ENCODE measurements at places on chromosomes 13 and 19.

DNA sequence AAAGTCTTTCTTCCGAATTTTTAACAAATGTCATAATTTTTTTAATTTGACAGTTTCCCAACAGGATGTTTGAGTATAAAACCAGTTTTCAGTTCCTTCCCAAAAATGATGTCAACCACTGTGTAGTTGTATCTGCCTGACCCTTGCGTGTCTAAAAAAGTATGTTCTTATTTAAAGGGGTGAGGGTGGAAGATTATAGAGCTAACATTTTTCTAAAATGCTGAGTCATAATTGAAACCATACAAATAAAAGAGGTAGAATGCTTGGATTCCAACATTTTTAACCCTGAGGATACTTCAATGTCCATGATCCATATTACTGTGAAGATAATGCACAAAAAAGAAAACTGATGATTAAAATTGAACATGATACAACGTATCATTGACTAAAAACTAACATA, 1388.8 kb downstream of the UQCRFS1 start:
- no peak for DNase-seq

DNA sequence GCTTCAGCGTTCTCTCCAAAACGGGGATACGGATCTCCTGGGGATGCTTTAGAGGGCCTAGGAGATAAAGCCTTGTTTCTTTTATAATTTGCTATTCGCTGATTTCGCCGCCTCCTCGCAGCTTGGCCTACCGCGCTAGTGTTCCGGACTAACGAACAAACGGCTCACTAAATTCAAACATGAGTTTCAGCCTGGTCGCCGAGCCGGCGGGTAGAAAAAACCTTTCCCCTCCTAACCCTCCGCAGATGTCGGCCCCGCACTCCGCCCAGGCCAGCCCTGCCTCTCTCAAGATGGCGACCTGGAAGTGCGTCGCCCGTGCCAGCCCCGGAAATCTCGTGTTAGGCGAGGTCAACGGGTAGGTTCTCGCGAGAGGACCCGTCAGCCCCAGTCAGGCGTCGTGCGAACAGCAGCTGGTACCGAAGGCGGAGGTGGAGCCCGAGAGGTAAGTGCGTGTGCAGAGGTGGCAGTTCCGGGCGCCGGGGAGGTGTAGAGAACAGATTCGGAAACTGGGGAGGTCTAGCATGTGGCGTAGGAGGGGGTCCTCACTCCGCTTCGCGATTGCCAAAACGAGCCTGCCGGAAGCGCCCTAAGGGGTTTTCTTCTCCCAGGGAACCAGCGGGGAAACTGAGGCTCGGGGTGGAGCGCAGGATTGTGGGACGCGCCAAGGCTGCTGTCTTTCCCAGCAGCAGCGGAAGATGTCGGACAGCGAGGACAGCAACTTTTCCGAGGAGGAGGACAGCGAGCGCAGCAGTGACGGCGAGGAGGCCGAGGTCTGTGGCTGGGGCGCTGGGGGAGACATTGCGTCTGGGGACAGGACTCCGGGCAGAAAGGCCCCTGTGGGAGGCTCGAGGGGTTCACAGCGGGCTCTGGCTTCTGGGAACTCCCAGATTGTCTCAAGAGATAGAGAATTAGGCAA, at the start of gene SUPT5H:
Gene SUPT5H (plus strand): TSS at position 387 of the 916 bp plus-strand sequence. CDS start 309 bp downstream, at position 696.
- DNase-seq: peak; percentile 98

- no peak for DNase-seq
Measured at GRCh38 chr13:97353927-97354675, 79.9 kb upstream of the RAP2A start.

DNA sequence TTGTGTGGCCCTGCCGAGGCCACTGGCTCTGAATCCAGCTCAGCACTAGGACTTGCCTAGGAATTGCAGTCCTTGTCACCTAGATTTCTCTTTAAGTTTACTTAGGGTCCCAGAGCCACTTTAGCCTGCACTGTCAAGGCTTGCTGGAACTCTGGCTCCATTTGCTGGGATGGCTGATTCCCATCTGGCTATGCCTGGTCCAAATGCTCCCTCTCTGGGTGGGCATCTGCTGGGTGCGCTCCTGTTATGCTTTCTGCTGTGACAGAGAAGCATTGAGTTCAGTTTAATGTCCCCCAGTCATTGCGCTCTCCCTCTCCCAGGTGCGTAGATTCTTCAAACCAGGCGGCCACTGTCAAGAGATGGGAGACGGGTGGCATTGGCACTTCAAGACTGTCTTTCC, 102.2 kb downstream of the MTUS2 start:
- DNase-seq: no peak

- DNase-seq: peak; percentile 56
Measured at GRCh38 chr13:40388617-40389016, 277.8 kb downstream of the FOXO1 start.

- no peak for DNase-seq
Measured at GRCh38 chr13:111121506-111121905, 6.4 kb downstream of the ARHGEF7 start.

GRCh38 chr19:31629579-31630363, 280.5 kb upstream of the TSHZ3 start:
- DNase-seq: no peak

DNA sequence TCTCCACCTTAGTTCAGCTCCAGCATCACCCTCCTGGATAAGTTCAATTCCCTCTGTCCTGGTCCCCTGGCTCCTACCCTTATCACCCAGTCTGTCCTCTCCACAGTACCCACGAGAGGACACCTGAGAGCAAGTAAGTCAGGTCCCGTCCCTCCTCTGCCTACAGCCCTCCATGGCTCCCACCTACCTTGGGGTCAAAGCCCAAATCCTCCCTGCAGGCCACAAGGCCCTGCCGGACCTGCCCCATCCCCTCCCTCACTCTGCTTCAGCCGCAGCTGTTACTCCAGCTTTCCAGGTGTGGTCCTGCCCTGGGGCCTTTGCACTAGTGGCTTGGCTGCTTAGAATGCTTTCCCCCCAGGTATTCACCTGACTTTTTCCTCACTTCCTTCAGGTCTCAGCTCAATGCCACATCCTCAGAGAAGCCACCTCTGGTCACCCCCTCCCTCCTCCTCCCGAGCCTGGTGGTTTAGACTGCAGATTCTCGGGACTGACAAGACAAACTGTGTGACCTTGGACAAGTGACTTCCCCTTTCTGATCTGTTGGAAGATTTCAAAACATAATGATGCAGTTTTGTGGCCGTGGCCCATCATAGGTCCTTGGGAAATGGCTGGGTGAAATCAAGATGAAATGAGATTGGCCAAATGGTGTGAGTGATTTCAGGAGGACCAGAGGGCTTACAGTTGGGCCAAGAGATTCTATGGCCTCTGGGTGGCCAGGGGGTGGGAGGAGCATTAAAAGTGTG, 3.6 kb downstream of the TUBB4A start:
- DNase-seq: no peak

- no peak for DNase-seq
Measured at GRCh38 chr19:10513223-10513622, 4.0 kb downstream of the S1PR5 start.

DNA sequence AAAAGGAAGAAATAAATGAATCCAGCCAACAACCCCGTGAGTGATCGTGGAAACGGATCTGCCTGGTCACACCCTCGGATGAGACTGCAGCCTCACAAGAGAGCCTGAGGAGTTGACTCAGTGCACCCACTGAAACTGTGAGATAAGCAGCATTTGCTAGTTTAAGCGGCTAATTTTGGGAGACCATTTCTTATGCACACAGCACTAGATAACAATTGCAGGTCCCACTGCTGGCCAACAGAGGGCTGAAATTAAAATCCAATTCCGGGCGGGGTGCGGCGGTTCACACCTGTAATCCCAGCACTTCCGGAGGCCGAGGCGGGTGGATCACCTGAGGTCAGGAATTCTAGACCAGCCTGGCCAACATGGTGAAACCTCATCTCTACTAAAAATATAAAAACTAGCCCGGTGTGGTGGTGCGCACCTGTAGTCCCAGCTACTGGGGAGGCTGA, 3.6 kb downstream of the UQCR11 start:
- DNase-seq: no peak

- no peak for DNase-seq
Measured at GRCh38 chr19:10854350-10855089, 6.3 kb downstream of the C19orf38 start.

DNA sequence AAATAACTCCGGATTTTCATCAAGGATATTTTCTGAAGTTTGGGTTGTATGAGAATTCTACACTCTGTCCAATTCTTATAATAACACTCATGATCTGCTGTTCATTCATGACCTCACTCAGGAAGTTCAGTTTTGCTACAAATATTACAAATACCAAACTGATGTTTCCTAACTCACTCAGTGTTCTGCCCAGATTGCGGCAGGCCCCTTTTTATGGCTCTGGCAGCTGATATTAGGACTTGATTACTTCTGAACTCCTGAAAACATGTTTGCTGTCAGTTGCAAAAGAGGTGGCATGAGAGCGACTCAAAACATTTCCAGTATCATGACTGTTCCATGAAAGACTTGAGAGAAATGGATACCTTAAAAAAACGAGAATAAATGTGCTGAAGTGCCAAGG, 188.0 kb downstream of the RGCC start:
- no peak for DNase-seq

DNA sequence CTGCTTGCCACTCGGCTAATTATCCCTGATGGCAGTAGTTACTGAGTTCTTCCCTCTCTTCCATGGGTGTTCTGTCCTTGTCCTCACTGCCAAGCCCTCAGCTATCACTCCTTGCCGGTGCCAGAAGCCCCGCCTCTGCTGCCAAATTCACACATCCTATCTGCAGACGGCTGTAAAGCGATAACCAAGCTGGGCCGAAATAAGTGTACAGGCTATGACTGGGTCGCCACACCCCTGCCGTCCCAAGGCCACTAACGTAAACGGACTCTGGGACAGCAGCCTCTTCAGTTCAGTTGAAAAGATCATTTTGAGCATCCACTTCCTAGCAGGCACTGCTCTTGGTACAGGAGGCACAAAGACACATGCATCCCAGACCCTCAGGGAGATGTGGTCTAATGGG, 13.3 kb downstream of the SLC7A1 start:
- DNase-seq: no peak

- DNase-seq: no peak
Measured at GRCh38 chr19:39160889-39161672, 35.5 kb downstream of the PAK4 start.

GRCh38 chr13:88866195-88866594, 1195.0 kb downstream of the SLITRK5 start:
- no peak for DNase-seq

DNA sequence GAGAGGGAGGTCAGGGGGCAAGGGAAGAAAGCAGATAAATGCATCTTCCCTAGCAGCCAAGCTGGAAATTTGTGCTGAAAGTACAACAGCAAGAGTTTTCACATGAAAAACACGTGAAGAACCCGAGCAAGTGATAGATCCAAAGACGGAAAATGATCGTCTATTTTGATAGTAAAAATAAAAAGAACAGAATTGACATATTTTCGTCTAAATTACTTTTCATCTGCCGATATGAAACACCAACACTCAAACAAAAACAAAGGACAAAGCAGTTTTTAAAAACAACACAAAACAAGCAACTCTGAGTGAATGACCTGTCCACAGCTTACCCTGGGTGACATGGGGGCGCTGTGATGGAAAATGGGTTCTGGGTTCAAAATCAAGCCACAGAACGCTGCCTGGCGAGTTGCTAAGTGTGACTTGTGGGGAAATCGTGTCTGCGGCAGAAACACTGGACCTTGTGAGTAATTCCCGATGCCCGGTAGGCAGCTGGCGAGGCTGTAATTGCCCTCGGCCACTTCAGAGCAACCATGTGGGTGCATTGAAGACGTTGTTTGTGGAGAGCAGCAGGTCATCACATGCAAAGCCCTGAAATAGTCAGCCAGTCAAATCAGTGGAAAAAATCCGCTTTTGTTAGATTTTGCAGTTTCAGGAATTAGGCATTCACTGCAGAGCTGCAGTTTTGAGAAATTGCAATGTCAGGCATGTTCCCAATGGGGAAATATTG, 7.4 kb downstream of the SOX1 start:
- DNase-seq: no peak

DNA sequence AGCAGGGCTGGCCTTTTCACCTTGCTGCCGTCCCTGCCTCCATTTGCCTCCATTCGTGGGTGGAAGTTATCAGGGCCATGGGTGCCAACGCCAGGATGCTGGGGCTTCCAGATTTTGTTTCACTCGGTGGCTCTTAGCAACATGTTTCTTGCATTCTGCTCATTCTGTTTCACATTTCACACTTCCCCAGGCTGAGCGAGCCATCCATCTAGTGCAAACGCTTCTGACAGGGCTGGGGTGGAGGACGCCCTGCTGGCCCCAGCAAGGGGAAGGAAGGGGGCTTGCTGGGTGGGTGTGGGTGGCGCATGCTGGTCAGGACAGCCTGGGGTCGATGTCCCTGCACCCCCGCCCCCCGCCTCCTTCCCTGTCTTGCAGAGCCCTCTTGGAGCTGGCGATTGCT, 165.2 kb downstream of the URI1 start:
- DNase-seq: no peak

DNA sequence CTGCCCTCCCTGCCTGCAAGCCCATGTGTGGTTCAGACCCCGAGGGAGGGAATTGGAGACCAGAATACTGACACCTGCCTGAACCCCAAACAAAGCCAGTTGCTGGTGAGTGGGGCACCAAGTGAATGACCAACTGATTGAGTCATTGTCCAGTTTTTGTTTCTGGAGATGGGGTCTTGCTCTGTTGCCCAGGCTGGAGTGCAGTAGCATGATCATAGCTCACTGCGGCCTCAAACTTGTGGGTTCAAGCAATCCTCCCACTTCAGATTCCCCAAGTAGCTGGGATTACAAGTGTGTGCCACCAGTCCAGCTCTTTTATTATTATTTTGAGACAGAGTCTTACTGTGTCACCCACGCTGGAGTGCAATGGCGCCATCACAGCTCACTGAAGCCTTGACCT, 4.0 kb downstream of the CCL25 start:
- DNase-seq: no peak

GRCh38 chr19:11024259-11024658, 63.4 kb downstream of the SMARCA4 start:
- DNase-seq: no peak

DNA sequence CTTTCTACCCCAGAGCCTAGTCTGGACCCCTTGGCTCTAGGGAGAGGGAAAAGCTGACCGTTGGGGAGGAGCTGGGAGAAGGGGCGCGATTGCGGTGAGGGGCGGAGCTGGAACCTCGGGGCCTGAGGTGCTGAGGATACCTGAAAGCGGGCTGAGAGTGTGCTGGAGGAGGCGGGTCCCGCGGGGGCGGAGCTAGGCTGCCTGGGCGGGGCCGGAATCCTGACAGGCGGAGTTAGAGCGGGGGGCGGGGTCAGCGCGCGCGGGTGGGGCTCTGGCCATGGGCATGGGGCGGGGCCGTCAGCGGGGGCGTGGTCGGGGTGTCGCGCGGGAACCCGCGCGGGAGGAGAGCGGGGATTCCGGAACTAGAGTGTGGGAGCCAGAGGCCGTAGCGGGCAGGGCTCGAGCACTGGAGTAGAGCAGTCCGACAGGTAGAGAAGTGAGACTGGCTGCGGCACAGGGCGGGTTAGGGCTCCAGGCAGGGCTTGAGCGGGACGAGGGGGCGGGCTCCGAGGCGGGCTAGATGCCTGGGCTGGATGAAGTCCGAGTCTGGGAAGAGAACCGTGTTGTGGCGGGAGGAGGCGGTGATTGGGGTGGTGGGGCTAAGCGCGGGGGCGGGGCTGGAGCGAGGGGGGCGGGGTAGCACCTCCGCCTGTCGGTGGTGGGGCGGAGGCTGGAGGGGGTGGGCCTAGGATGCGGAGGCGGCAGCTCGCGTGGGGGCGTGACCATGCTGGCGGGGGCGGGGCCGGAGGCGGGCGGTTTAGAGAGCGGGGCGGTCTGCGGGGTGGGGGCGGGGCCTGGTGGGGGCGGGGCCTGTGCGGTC, at the start of gene INAFM1:
Gene INAFM1 (plus strand): TSS at position 815 of the 820 bp plus-strand sequence. CDS start 35 bp downstream, outside the sequence.
- peak; percentile 91 for DNase-seq
